Anterior cingulate cortex (tissue), 58 donors: ENCODE measurements at places on chromosomes 2 and 18.
A peak's percentile ranks its signal among the peaks of the same experiment; 100 is the strongest.

GRCh38 chr2:145757503-145758246, 1237.8 kb upstream of the ZEB2 start:
- no peak for DNase-seq

DNA sequence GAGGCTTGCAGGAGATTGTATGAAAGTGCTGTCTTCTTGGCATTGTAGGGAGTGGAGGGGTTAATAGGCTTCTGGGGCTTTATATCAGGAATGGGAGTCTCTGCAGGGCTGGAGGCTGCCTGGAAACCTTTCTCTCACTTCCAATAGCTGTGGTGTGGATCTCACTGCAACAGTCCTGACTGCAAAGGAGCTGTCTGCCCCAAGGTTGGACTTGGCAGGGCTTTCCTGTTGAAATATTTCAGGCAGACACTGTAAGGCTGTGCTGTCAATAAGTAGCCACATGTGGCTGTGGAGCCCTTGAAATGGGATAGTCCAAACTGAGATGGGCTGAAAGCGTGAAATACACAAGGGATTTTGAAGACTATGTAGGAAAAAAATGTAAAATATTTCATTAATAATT, 399.1 kb upstream of the SPRED2 start:
- DNase-seq = no peak

DNA sequence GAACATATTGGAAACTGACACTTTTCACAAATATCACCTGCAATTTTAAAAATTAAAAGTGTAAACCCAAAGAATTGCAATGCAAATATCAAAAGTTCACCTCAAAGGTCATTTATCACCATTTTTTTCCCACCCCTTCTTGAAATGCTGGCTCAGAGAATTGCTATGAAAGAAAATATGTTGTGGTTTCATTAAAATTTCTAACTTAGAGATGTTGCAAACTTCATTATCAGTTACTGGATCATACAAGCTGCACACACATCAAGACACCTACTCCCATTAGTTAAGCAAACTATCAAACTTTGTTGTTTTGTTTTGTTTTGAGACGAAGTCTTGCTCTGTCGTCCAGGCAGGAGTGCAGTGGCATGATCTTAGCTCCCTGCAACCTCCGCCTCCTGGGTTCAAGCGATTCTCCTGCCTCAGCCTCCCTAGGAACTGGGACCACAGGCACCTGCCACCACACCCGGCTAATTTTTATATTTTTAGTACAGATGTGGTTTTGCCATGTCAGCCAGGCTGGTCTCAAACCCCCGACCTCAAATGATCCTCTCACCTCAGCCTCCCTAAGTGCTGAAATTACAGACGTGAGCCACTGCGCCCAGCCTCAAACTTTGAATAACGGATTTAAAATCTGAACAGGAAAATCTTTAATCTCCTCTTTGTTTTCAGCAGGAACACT, 37.0 kb downstream of the STK39 start:
- no peak for DNase-seq

DNA sequence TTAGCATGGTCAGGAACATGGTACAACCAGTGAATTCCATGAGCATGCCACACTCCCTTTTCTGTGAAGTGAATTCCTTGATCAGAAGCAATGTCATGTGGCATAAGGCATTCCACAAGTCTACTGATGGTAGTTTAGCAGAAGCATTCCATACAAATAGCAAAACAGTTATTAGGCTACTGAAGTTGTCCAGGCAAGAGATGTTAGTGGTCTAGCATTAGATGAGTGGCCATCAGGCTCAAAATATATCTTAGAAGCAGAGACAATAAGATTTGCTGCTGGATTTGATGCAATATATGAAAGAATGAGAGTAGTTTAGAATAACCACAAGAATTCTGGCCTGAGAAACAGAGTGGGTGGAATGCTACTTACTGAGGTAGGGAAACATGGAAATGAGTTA, 355.3 kb upstream of the NRXN1 start:
- no peak for DNase-seq

DNA sequence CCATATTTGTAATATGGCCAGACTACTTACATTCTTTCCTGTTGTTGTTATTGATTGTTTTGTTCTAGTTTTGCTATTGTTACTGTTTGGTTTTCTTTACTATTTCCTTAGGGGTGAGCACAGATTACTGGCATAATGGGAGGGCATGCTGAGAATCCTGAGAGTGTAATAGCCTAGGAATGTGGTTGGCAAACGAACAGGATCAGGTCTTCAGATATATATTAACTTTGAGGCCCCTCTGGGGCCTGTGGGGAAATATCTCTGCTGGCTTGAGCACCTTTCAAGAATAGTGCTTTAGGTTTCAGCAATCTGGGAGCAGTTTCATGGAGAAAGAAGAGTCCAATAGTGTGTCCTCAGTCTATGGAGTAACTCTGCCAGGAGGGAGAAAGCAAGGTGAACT, 144.4 kb downstream of the THSD7B start:
- DNase-seq = no peak

DNA sequence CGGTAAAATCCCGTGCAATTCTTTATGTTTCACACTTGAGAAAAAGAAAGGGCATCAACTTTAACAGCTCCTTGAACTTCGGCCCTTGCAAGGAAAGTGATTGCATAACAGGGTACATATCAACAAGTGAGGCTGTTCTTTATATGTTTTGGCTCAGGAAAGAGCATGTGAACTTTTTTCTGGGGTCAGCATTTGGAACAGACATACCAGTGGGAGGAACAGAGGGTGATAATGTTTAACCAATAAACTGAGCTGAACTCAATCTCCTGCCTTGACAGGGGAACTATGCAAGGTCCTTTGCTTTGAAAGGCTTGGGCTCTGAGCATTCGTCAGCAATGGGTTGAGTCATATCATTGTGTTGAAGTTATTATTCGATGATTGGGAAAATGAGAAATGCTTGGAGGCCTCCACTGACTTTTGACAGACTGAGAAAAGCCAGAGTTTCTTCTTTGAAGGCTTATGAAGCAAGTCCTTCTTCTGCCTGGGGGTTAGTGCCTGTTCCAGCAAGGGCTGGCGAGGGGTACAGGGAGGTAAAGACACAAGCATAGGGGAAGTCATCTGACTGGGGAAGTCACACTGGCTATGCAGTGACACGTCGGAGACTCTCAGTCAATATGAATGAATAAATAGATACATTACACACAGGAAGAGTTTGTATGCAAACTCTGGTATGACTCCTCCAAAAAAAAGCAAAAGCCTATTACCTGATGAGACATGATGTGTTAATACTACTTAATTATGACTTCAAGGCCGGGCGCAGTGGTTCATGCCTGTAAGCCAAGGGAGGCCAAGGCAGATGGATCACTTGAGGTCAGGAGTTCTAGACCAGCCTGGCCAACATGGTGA, 57.2 kb downstream of the CYB5A start:
- no peak for DNase-seq

GRCh38 chr2:25938345-25938744, 44.0 kb downstream of the KIF3C start:
- DNase-seq = peak; percentile 41

GRCh38 chr2:241774419-241775222, 2.0 kb upstream of the GAL3ST2 start:
- DNase-seq = no peak

DNA sequence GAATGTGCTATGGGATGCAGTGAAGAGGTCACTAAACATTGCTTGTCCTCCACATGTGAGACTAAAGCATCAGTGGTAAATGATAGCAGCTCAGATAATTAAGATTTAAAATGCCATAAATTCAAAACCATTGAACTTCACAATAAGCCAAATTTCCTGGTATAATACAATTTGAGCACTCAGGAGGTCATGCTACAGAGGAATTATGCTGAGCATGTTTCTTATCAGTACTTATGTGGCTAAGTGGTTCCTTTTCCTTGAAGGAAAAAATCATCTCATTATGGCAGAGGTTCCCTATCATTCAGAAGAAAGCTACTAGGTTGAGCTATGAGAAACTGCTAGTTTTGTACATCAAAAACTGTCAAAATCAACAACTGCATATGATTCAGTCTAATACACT, 156.6 kb downstream of the AGPS start:
- no peak for DNase-seq

DNA sequence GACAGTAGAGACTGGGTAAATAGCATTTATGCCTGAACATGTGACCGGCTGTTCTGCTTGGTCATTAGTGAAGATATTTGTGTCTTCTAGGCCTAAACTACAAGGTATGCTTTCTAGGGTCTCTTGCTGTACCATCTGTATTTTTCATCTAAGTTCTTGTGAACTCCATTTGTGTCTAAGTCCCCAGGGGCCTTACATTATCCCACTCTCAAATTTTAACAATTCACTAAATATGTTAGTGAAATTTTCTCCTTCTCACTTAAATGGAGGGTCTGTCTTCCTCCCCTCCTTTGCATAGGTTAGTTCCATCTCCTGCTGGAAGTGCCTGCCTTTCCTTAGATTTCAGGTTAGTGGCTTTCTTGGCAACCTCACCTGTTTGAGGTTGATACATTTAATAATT, 382.6 kb downstream of the RAD51AP2 start:
- no peak for DNase-seq

DNA sequence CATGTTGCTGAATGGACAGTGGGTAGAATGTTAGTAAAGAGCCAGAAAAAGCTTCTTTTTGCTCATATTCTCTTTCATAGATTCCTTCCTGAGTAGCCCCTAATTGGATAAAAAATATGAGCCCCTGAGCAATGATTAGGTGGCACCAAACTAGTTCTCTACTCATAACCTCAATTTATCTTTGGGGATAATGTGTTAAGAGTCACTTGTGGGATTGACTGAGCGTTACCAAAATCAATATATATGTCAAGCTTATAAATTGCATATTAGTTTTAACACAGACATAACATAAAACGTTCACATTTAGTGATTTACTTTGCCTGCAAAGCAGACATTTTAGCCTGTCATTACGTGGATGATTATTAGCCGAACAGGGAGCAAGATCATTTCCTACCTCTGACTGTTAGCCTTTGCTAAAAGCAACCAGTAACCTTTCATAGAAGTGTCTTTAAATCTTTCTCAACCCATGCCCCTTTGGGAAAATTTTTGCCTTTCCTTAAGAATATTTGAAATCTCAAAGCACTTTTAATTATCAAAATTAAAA, 85.4 kb downstream of the ARHGAP28 start:
- DNase-seq = no peak

GRCh38 chr2:138277062-138277461, 224.5 kb upstream of the SPOPL start:
- no peak for DNase-seq

DNA sequence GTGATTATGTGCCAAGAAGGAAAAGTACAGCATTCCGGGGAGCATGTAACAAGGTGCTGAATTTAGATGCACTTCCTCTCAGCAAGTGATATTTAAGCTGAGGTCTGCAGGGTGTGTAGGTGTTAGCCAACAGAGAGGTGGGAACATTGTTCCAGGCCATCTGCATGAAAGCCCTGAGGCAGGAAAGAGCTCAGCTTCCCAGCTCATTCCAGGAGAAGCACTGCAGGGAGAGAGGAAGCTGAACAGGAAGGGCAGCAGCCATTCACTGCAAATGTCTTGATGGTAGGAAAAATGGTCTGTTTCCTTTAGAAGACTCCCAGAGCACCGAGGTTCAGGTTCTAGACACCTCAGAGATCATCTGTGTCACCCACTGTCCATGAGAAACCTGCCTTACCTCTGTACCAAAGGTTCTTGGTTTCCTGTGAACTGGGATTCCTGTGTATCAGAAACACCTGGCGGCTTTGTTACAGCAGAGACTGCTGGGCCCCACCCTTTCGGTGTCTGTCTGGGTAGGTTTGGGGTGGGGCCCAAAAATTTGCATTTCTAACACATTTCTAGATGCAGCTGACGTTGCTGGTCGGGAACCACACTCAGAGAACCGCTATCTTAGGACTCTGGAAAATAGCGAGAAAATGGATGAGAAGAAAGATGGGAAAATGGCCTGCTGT, 84.0 kb downstream of the RTN4 start:
- DNase-seq = no peak

DNA sequence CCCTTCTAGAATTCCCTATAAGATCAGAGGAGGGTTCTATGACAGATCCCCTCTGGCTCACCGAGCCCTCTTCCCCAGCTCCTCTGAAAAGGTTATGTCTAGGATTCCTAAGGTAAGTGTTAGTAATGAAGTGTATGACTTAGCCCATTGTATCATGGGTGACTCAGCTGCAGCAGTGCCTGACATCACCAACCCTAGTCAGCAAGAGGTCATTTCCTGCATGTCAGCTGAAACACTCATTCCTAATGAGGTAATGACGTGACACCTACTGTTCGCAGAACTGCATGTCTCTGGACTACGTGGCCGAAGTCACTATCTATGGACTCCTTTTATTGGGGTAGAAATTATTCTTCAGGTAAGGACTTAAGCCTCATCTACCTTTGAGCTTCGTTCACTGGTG, 196.1 kb upstream of the MYT1L start:
- DNase-seq = no peak

- DNase-seq = no peak
These were observed 191.5 kb upstream of the ATP5MC3 start for GRCh38 chr2:175372704-175373701.

DNA sequence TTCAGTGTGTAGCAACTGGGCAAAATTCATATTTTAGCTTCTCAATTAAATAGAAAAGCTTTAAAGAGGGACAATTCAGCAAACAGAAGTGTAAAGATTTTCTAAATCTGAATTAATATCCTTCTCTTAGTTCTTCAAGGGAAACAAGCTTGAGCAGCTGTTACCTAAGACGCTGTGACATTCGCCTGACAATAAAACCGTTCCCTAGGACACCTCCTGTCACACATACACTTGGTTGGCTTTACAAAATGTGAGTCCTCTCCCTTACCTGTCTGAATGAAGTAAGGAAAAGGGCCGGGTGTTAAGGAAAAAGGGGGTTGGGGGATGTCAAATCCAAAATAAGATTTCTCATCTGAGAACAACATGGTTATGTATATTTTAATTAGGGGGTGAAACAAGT, 2.1 kb downstream of the SERTAD2 start:
- no peak for DNase-seq

DNA sequence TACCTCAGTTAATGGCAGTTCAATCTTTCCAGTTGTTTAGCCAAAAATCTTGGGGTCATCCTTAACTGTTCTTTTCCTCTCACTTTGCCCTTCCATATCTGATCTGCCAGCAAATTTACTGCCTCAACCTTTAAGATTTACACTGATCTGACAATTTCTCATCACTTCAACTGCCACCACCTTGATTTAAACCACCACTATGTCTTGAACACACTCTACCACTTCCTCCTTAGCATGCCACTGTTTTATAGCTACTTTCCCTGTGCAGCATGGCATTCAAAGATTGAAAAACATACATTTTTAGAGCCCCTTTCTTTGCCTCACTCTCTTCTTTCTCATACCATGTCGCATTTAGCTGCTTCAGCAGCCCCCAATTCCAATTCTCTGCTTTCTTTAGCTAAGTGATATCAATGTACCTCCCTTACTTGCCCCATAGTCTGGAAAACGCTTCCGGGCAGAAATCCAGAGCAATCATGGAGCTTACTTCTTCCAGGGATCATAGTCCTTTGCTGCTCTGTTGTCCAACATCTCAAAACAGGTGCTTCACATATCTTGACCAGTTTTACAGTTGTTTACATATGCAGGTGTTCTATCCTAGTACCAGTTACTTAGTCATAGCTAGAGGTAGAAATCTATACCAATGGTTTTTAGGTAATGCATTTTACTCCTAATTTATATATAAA, 10.9 kb downstream of the PGAP1 start:
- no peak for DNase-seq

GRCh38 chr2:80392441-80392840, 87.9 kb upstream of the LRRTM1 start:
- no peak for DNase-seq
